KG1 (cell line): ENCODE measurements at places on chromosomes 11 and 22.

GRCh38 chr11:81658722-81659121 is 1074.9 kb downstream of the FAM181B start:
- DNase-seq: no peak

GRCh38 chr22:42468841-42469240 is 36.6 kb upstream of the NFAM1 start:
- no peak for DNase-seq

- peak; percentile 74 for DNase-seq
Observed at GRCh38 chr11:10792385-10793068, 16.2 kb downstream of the EIF4G2 start.

GRCh38 chr11:4830346-4830745 is 9.2 kb downstream of the OR51F2 start:
- DNase-seq: no peak

- DNase-seq: no peak
Observed at GRCh38 chr11:85934596-85935169, 79.5 kb downstream of the CCDC83 start.

DNA sequence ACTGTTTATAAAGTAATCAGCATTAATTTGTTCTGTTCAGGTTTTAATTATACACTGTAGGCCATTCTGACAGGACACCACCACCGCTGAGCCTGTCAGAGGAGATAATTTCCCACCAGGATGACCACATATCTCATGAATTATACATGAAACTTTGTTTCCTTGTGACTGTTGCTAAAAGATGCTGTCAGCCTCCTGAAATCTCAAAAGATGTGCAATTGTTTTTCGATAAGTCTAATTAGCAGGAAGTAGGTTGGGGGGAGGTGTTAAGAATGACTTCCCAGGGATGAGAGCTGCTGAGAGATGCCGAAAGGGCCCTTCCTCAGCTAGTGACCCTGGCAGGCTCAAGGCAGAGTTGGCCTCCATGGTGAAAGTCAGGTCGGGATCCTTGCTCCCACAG is 485.4 kb downstream of the SOX6 start:
- DNase-seq: no peak

DNA sequence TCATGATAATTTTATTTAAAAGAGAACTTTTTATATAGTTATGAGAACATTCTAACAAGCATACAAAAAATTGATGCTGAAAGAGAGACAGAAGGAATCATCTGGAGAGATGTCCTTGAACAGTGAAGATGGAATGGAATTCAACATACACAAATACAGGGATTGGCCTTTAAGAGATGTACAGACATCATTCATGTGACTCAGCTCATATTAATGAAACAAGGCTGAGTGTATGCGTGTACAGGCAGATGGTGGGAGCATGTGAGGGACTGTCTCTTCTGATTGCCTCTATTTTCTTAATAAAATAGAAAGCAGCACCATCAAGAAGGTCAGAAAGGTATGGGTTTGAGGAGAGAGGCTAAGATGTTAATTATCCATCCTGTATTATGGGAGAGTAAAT is 793.3 kb downstream of the CNTN5 start:
- DNase-seq: no peak

DNA sequence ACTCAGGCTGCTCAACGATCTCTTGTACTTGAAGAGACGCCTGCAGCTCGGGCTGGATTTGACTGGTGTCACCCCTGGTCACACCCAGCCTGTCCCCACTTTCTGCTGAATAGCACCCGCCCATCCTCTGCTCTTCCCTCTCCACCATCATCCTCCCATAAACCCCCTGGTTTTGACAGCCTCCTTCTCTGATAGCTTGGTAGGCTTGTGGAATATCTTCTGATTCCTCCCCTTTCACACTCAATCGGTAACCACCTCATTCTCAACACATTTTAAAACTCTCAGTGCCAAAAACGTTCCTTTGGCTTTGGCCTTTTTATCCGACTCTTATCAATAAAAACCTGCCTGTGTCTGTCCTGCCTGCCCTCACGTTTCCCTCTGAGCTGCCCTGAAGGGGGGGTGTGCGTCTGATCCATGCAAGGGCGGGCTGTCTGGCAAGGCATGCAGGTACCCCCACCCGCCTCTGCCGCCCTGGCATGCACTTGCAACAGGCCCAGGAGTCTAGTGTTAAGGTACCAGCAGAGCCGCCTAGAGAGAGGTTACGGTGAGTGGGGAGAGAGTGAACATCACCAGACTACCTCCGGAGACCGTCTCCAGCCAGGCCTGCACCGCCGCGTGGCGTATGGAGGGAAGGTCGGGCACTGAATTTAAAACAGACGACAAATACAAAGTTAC is 51.7 kb upstream of the BID start:
- DNase-seq: no peak

DNA sequence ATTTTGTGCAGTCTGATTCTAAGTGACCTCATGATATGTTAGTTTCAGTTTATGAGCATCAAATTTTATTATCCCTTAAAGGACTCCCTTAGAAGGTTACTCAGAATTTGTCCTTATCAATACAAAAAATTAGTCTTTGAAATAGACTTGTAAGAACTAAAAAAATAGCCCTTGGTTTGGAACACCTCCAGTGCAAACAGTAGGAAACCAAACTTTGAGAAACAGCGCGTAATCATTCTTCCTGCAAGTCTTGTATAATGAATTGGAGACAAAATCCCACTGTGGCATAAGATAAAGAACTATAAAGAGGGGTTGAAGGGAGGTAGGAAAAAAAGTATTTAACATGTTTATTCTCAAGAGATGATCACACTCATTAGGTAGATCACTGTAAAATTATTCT is 10.8 kb upstream of the MSANTD4 start:
- DNase-seq: no peak

GRCh38 chr22:37318364-37319109 is 36.2 kb downstream of the CYTH4 start:
- DNase-seq: no peak

GRCh38 chr22:46171940-46172339 is 21.6 kb downstream of the PPARA start:
- no peak for DNase-seq

- no peak for DNase-seq
Observed at GRCh38 chr22:49999946-50000586, 12.5 kb downstream of the IL17REL start.

GRCh38 chr22:17970201-17970708 is 54.1 kb downstream of the MICAL3 start:
- DNase-seq: no peak

- DNase-seq: no peak
Observed at GRCh38 chr11:490186-490929, 16.7 kb downstream of the RNH1 start.

- no peak for DNase-seq
Observed at GRCh38 chr11:27496461-27496860, 10.1 kb downstream of the LIN7C start.

DNA sequence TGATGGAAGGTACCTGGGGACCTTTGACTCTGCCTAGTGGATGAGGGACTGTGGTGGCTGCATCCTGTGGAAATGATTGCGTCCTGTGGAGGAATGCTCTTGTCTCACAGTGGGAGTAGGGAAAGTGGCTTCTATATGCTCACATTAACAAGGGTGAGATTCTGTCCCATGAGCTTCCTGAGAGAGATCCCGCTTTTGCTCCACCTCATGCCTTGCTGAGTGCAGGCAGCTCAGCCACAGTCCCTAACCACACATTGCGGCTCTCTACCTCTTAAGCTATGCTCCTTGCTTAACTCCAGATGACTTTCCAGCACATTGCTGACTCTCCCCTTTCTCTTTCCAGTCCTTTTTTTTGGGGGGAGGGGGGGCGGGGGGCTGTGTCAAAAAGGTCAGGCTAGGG is 45.0 kb downstream of the TEAD1 start:
- DNase-seq: no peak

- no peak for DNase-seq
Observed at GRCh38 chr11:4541071-4541470, 3.9 kb upstream of the OR52M1 start.

GRCh38 chr11:1139441-1140083 is 18.2 kb upstream of the MUC5AC start:
- DNase-seq: no peak

DNA sequence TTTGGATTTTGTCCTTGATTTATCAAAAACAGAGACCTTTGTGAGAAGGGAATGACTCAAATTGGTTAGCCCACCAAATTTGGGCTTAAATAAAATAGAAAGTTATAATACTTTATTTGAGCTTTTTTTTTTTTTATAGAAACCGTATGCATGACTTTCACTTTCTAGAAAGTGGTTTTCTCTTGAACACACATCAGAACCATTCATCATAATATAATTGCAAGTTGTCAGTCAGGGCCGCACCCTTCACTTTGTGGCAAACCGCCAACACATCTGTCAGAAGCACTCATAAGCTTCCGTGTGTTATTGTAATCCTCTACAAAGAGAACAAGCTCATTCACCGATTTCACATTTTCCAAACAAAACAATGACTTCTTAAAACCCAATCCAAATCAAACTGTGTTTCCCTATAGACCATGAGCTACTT is 76.1 kb downstream of the SOX6 start:
- no peak for DNase-seq

GRCh38 chr11:36564376-36565030 is 3.3 kb upstream of the RAG1 start:
- DNase-seq: peak; percentile 24

DNA sequence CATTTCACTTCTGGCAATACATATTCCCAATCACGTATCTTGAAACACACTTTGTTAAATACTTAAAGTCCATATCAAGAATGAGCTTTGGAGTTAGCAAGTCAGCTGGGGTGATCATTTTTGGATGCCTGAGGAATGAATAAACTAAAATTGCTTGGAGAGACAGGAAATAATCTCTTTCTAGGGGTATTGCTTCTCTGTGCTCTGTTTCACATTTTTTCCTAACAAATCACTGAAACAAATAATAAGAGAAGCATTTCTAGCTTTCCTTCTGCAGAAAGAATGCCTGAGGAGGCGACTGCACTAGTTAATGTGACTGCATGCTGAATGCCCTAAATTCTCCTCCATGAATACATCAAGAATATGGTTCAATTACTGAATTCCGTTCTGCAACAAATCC is 541.4 kb upstream of the CCDC90B start:
- no peak for DNase-seq

GRCh38 chr11:20026629-20027555 is 133.4 kb downstream of the DBX1 start:
- DNase-seq: no peak

DNA sequence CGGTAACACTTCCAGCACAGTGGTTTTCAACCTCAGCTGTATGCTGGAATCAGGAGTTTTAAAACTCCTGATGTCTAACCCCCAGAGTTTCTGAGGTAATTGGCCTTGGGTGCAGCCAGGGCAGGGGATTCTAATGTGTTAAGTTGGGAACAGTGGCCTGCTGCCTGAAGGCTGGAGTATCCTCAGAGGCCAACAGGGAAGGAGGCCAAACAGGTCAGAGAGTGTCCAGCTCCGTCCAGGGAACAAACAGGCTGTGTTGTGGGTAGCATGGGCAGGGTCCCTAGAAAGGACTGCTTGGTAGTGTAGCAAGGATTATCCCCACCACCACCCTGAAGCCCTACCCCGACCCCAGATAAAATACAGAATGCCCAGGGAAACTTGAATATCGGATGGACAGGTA is 10.8 kb upstream of the DAGLA start:
- no peak for DNase-seq

- no peak for DNase-seq
Observed at GRCh38 chr22:50141891-50142363, 28.6 kb upstream of the PANX2 start.
